ENCODE measurements at places on chromosomes 7 and 10. TPM values are rescaled to one million over a fixed set of nuclear protein-coding genes. Genes with fewer than 3 reads are reported as not detected.

DNA sequence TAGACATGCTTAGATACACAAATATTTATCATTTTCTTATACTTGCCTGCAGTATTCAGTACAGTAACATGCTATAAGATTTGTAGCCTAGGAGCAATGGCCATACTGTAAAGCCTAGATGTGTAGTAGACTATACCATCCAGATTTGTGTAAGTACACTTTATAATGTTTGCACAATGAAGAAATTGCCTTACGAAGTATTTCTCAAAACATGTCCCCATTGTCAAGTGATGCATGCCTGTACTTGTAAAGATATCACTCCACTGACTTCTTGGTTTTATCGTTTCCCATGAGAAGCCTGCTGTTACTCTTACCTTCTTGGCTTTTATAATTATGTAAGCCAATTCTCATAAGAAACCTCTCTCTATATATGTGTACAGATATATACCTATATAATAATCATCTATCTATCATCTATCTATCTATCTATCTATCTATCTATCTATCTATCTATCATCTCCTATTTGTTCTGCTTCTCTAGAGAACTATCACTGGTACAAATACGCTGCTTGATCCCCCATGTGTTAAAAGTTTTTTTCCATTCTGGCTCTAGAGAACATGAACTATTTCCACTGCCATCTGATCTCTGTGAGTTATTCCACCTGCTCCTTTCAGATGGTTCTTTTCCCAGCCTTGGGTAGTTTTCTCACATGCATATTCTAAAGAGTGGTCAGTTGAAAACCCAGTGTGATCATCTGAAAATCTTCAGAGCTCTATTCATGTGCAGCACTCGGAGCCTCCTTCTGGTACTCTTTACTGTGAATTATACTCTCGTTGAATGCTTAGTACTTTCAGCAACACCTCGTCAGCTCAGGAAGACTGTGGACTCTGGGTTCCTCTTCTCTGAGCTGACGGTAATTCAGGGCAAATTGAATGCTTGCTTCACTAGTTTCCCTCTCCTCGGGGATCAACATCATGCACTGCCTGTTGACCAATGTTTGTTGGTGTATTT lies 14.5 kb upstream of the VCL start:
- no peak for DNase-seq
- H3K4me1 ChIP-seq, result peaks cover 4% of the 10 kb centered on the region
- no peak overlapping the region for H3K4me3 ChIP-seq
- no peaks in the 10 kb centered on the region for H3K27me3 ChIP-seq
- H3K27ac ChIP-seq, result no peak overlapping the region
- no peaks in the 10 kb centered on the region for H3K36me3 ChIP-seq

GRCh38 chr7:155878250-155878649 lies 66.0 kb upstream of the SHH start:
- no peaks in the 10 kb centered on the region for H3K27me3 ChIP-seq
- no peaks in the 10 kb centered on the region for H3K36me3 ChIP-seq
- no peak overlapping the region for H3K4me3 ChIP-seq
- DNase-seq, result no peak

GRCh38 chr7:39509436-39509835 lies 56.8 kb upstream of the YAE1 start:
- no peaks in the 10 kb centered on the region for H3K4me1 ChIP-seq
- H3K36me3 ChIP-seq, result no peaks in the 10 kb centered on the region
- no peak overlapping the region for H3K4me3 ChIP-seq
- DNase-seq, result no peak
- H3K27ac ChIP-seq, result no peak overlapping the region

STEAP4 gene
- 63.5 TPM for total RNA-seq

COL13A1 gene
- 9.2 TPM for total RNA-seq

DNA sequence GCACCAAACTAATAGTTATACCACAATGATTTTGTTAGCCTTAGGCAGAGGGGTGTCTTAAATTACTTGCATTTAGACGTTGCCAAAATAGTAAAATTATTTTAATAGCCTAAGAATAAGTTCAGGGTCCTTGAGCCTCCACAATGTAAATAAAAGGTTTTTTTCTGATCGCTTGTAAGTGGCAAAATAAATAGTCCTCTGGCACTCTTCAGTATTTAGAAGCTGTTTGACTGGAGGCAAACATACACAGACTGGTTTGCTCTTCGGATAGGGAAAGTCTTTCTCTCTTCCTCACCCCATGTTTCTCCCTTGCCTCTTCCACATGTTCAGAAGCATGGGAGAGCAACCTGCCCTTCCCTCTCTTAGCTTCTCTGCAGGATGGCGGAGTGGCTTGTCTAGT lies 49.5 kb upstream of the FAM180A start:
- DNase-seq, result no peak
- peaks cover 8% of the 10 kb centered on the region for H3K27me3 ChIP-seq
- peaks cover 5% of the 10 kb centered on the region for H3K4me1 ChIP-seq
- no peak overlapping the region for H3K4me3 ChIP-seq

DNA sequence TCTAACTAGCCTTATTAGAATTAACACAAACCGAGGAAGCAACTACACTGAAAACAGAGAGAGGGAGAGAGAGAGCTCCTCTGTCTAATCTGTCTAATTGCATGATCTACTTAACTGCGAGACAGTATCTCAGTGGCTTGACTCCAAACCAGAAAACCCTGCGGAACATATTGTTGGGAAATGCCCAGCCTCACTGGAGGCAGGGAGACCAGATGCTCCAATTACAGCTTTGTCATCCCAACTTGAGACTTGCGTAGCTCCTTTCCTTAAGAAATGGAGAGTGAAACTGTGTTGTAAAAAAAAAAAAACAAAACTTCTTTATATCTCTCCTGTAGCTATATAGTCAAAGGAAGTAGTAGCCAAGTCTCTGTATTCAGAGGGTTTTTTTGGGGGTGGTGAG lies 52.0 kb upstream of the ZNRF2 start:
- H3K4me3 ChIP-seq, result no peak overlapping the region
- H3K27ac ChIP-seq, result no peak overlapping the region
- no peaks in the 10 kb centered on the region for H3K36me3 ChIP-seq
- H3K27me3 ChIP-seq, result no peaks in the 10 kb centered on the region
- H3K4me1 ChIP-seq, result no peaks in the 10 kb centered on the region

DNA sequence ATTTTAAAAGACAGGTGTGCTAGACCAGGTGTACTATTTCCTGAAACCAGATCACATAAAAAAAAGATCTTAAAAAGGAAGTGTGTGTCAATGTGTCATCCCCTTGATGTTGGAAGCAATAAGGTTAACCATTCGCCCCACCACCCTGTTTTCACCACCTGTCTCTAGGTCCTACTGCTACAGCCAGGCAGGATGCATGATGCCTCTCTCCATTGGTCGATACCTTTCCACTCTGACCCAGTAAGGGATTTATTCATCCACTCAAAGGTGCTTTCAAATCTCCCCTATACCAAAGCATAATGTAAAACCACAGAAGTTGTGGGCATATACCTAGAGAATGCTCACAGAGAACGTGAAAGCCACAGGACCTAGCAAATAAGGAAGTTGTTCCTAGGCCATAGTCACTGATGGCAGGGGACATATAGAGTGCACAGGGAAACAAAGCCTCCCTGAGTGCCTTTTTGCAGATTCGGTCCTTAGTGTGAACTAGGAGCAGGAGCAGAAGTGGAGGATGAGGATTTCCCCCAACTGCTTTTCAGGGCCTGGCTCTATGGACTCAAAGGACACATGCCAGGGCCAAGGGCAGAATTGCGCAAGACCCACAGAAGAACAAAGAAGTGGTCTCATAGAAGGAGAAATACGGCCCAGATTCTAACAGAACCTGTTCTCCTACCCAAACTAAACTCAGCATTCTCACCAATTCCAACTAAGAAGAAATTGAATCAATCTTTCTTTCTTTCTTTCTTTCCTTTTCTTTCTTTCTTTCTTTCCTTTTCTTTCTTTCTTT lies 631.5 kb upstream of the NRP1 start:
- H3K4me3 ChIP-seq, result no peak overlapping the region
- H3K36me3 ChIP-seq, result no peaks in the 10 kb centered on the region
- no peak overlapping the region for H3K27ac ChIP-seq

GRCh38 chr10:16156681-16157080 lies 280.1 kb upstream of the PTER start:
- H3K36me3 ChIP-seq, result no peaks in the 10 kb centered on the region
- H3K27me3 ChIP-seq, result no peaks in the 10 kb centered on the region
- no peak for DNase-seq
- no peaks in the 10 kb centered on the region for H3K4me1 ChIP-seq
- H3K4me3 ChIP-seq, result no peak overlapping the region
- no peak overlapping the region for H3K27ac ChIP-seq

- H3K4me3 ChIP-seq, result no peak overlapping the region
- peaks cover 9% of the 10 kb centered on the region for H3K36me3 ChIP-seq
- DNase-seq, result no peak
Measured at GRCh38 chr7:92723943-92724342, 112.4 kb downstream of the CDK6 start.

GRCh38 chr7:85573844-85574243 lies 387.0 kb upstream of the SEMA3D start:
- no peaks in the 10 kb centered on the region for H3K4me1 ChIP-seq
- DNase-seq, result no peak
- H3K36me3 ChIP-seq, result no peaks in the 10 kb centered on the region
- no peak overlapping the region for H3K27ac ChIP-seq

DNA sequence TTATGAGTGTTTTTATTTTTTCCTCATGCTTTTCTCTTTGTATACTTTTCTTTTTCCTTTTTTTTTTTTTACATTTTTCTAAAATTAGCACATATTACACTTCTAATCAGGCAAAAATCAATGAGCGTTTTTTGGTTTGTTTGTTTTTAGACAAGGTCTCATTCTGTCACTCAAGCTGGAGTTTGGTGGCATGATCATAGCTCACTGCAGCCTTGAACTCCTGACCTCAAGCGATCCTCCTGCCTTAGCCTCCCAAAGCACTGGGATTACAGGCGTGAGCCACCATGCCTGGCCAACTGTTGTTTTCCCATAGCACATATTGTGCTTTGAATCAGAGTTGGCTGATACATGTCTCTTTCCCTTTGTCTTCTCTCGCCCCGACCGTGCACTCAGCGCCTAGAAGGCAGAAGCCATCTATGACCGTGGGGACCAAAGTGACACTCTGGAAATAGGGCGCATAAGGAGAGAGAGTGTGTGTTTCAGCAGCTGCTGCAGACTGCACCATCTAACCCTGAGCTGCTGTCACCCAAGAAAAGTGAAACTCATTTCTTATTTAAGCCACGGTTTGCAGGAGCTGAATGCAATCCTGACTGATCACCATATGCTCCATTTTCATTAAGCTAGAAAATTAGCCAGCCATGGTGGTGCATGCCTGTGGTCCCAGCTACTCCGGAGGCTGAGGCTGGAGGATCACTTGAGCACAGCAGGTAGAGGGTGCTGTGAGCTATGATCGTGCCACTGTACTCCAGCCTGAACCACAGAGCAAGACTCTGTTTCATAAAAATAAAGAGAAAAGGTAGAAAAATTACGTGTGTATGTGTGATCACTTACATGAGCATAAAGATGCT lies 41.4 kb upstream of the GTF2I start:
- peaks cover 13% of the 10 kb centered on the region for H3K4me1 ChIP-seq
- H3K36me3 ChIP-seq, result no peaks in the 10 kb centered on the region
- H3K4me3 ChIP-seq, result no peak overlapping the region
- DNase-seq, result no peak
- no peaks in the 10 kb centered on the region for H3K27me3 ChIP-seq

- no peak overlapping the region for H3K27ac ChIP-seq
- peak overlapping the region; percentile 18 for H3K4me3 ChIP-seq
- H3K27me3 ChIP-seq, result no peaks in the 10 kb centered on the region
- no peak for DNase-seq
Measured at GRCh38 chr7:93165447-93165846, 17.3 kb upstream of the SAMD9L start.

SCRN1 gene
- 28.2 TPM for total RNA-seq

DNA sequence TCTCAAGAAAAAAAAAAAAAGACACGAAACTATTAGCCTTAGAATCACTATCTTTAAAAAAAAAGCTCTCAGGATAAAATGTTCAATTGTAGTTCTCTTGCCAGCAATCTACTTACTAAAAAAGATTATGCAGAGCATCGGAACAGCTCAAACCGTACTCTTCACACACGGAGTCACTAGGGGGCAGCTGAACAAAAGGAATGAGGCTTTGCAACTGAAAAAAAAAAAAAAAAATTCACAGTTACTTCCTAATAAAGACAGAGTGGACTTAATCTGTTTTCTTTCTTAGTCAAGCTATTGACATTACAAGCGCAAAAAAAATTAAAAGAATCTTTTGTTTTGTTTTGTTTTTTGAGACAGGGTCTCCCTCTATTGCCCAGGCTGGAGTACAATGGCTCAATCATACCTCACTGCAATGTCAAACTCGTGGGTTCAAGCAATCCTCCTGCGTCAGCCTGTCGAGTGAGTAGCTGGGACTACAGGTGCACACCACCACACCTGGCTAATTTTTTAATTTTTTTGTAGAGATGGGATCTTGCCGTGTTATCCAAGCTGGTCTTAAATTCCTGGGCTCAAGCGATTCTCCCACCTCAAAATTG lies 11.5 kb downstream of the PMS2 start:
- no peaks in the 10 kb centered on the region for H3K27me3 ChIP-seq
- no peaks in the 10 kb centered on the region for H3K4me1 ChIP-seq
- no peak overlapping the region for H3K4me3 ChIP-seq
- no peak for DNase-seq

- H3K27me3 ChIP-seq, result no peaks in the 10 kb centered on the region
- H3K36me3 ChIP-seq, result no peaks in the 10 kb centered on the region
- H3K4me1 ChIP-seq, result no peaks in the 10 kb centered on the region
- DNase-seq, result no peak
Measured at GRCh38 chr7:25056368-25056767, 68.7 kb downstream of the CYCS start.

- H3K36me3 ChIP-seq, result no peaks in the 10 kb centered on the region
- no peak overlapping the region for H3K27ac ChIP-seq
- H3K4me1 ChIP-seq, result no peaks in the 10 kb centered on the region
Measured at GRCh38 chr7:1717903-1718676, 48.0 kb downstream of the ELFN1 start.

- no peaks in the 10 kb centered on the region for H3K36me3 ChIP-seq
- H3K4me3 ChIP-seq, result no peak overlapping the region
- no peak overlapping the region for H3K27ac ChIP-seq
- no peak for DNase-seq
Measured at GRCh38 chr7:141697211-141697871, 4.6 kb downstream of the DENND11 start.

DNA sequence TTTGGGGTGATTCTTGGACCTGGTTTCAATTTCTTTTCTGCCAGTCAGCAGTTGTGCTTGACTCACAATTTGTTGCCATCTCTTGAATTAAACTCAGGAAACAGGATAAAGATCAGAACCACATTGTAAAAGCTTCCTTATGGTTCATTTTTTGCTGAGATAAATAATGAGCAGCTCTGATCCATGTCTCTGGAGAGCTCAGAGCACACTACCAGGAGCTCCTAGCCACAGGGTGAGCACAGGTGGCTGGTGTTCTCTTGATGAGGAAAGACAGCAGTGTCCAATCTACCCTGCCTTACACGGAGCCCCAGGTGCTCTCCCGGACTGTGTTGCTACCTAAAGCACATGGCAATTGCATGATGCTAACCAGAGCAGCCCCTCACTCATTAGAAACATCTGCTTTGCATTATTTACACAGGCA lies 17.2 kb upstream of the FAM170B start:
- no peaks in the 10 kb centered on the region for H3K36me3 ChIP-seq
- H3K4me1 ChIP-seq, result no peaks in the 10 kb centered on the region
- no peaks in the 10 kb centered on the region for H3K27me3 ChIP-seq
- DNase-seq, result no peak
- no peak overlapping the region for H3K4me3 ChIP-seq
- no peak overlapping the region for H3K27ac ChIP-seq

- no peak for DNase-seq
- no peaks in the 10 kb centered on the region for H3K27me3 ChIP-seq
- no peaks in the 10 kb centered on the region for H3K4me1 ChIP-seq
- no peak overlapping the region for H3K27ac ChIP-seq
Measured at GRCh38 chr10:34885011-34885410, 69.9 kb upstream of the PARD3 start.

Measured in lower lobe of right lung (tissue), 2 donors.